ENCODE measurements at places on chromosomes 11 and 22. TPM values are rescaled to one million over a fixed set of nuclear protein-coding genes. Genes with fewer than 3 reads are reported as not detected.

DNA sequence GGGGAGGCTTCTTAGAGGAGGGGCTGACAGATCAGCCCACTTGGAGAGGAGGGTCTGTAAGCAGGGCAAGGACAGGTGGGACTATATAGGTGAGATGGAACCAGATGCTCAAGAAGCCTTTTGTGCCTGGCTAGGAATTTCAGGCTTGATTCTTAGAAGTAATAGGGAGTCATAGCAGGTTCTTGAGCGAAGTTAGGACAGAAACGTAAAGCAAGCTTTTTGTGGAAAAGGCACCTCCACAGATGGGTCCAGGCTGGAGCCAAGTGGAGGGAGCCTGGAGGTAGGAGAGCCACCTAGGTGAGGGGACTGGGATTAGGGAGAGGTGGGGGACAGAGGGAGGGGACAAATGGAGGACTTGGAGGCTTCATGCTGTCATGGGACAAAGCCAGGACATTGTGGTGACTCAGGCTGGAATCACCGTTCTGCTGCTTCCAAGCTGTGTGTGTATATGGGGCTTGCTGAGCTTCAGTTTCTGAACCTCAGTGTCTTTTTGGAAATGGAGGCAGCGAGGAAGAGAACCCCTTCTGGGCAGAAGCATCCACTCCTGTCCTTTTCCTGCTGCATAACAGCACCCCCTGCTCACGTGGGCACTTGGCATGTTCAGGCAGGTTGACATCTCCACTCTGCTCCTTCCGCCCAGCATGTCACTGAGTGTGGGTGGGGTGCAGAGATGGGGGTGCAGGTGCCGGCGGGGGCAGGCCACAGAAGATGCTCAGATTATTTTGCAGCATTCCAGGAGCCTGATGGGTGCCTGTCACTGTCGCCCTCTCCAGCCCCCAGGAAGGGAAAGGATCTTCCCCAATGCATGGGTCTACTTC is 58.0 kb downstream of the MCM5 start:
- no peak for DNase-seq

The DEPDC5 gene
- 3.9 TPM for polyA plus RNA-seq

DNA sequence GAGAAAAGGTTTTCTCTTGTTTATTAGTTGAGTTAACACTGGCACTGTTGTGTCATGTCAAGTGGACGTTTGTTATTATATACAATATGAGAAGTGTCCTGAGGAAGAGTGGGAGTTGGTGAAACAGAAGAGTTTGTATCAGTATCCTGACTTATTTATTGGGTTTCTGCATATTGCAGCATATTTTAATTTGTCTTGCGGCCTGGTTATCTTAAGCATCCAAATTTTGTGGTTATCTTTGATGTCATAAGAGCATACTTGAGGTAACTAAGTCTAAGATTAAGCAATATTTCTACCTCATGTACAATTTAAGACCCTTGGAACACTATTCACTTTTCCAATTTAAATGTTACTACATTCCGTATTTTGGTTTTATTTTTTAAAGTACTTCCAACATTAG is 103.5 kb downstream of the DDX10 start:
- no peak for DNase-seq

The FXYD2 gene
- polyA plus RNA-seq = 16.9 TPM

GRCh38 chr11:70477609-70478008 is 79.3 kb downstream of the CTTN start:
- DNase-seq = no peak

GRCh38 chr22:35705141-35705540 is 12.5 kb upstream of the APOL5 start:
- no peak for DNase-seq
